ENCODE measurements at places on chromosomes 7 and 10. TPM values are rescaled to one million over a fixed set of nuclear protein-coding genes. Genes with fewer than 3 reads are reported as not detected.

Gene CNNM1
- 2.0 TPM for total RNA-seq

Gene BLNK
- not detected for total RNA-seq

Gene CTAGE15
- total RNA-seq: not detected

Gene HOXA6
- total RNA-seq: not detected

Gene INA
- 26.9 TPM for total RNA-seq

DNA sequence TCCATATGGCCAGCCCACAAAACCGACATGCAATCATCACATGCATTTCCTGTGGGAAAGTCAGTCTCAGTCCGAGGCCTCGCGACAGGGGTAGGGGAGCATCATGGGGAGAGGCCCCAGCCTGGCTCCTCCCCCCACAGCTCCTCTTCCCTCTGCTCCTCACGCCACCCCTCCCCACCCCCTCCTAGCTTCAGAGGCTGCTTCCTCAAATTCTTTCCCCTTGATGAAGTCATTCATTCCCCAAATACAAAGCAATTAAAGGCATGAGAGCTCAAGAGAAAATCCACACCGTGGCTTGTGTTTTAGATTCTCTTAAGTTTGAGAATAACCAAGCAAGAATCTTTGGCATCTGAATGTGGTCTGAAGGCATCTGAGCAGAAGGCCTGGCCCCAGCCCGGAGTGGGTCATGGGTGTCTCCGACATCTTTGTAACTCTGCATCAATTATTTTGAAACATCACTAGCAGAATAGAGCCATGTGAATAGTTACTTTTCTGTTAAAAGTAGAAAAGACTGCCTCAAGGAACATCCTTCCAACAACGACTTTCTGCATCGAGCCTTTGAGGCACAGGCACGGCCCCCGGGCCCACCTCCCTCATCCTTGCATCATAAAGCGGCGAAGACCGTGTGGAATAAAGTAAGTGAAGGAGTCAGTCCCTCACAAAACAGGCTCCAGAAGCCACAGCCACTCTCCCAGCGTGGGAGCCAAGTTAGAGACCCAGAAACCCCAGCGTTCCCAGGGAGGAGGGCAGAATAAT, 90.9 kb downstream of the DIP2C start:
- H3K4me3 ChIP-seq: peak overlapping the region; percentile 6
- H3K27ac ChIP-seq: peak overlapping the region; percentile 96
- DNase-seq: peak; percentile 99
- no peaks in the 10 kb centered on the region for H3K27me3 ChIP-seq

- no peak overlapping the region for H3K4me3 ChIP-seq
- DNase-seq: no peak
- no peaks in the 10 kb centered on the region for H3K36me3 ChIP-seq
- peaks cover 14% of the 10 kb centered on the region for H3K4me1 ChIP-seq
Measured at GRCh38 chr7:142581341-142581740, 167.9 kb upstream of the PRSS1 start.

DNA sequence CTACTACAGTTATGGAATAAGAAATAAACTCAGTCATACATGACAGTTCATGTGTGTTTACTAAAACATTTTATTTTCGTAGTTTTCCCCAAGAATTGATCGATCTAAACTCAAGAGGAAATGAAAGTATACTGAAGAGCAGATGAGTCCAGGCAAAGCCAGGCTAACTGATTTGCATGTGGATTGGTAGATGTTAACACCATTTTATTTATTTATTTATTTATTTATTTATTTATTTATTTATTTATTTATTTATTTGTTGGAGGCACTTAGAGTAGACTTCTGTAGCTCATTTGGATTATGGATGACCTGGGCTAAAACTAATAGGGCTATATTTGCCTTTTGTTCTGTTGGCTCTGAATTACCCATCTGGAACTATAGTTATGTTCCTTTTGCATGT, 68.5 kb upstream of the DKK1 start:
- no peaks in the 10 kb centered on the region for H3K4me1 ChIP-seq
- no peak overlapping the region for H3K27ac ChIP-seq
- H3K4me3 ChIP-seq: no peak overlapping the region
- no peak for DNase-seq
- no peaks in the 10 kb centered on the region for H3K36me3 ChIP-seq
- no peaks in the 10 kb centered on the region for H3K27me3 ChIP-seq

GRCh38 chr10:106487726-106488125, 676.8 kb downstream of the SORCS1 start:
- no peak overlapping the region for H3K4me3 ChIP-seq
- H3K27ac ChIP-seq: no peak overlapping the region
- no peaks in the 10 kb centered on the region for H3K36me3 ChIP-seq
- no peaks in the 10 kb centered on the region for H3K27me3 ChIP-seq
- H3K4me1 ChIP-seq: no peaks in the 10 kb centered on the region

GRCh38 chr10:44659320-44659719, 251.8 kb upstream of the TMEM72 start:
- no peak overlapping the region for H3K4me3 ChIP-seq
- H3K27ac ChIP-seq: no peak overlapping the region
- no peak for DNase-seq
- no peaks in the 10 kb centered on the region for H3K36me3 ChIP-seq

- peaks cover 3% of the 10 kb centered on the region for H3K36me3 ChIP-seq
- H3K4me1 ChIP-seq: no peaks in the 10 kb centered on the region
- DNase-seq: no peak
- H3K4me3 ChIP-seq: no peak overlapping the region
- H3K27ac ChIP-seq: no peak overlapping the region
Measured at GRCh38 chr10:12663863-12664262, 314.5 kb downstream of the CAMK1D start.

DNA sequence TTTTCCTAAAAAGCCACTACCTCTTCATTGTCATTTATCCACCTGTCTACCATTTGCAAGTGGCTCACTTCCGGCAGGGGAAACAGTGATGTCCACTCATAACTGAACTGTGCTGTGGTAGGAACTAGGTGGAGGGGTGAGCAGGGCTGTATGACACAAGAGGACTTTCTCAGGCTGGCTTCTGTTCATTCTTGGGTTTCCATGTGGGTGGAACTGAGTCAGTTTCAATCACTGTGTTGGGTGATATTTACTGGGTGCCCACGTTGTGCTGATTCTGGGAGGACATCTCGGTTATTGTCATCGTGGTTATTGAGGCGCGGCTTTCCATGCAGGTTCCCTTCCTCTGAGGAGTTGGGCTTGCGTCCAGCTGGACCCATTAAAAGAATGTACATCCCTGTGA, 38.8 kb downstream of the RAMP3 start:
- H3K4me1 ChIP-seq: no peaks in the 10 kb centered on the region
- peaks cover under 1% of the 10 kb centered on the region for H3K27me3 ChIP-seq
- DNase-seq: no peak
- H3K36me3 ChIP-seq: no peaks in the 10 kb centered on the region
- no peak overlapping the region for H3K4me3 ChIP-seq
